ENCODE measurements at places on chromosomes 1 and 21.

GRCh38 chr1:160053548-160054365 is 16.2 kb downstream of the KCNJ10 start:
- no peak for DNase-seq

- no peak for DNase-seq
These were observed 115.1 kb downstream of the SYT14 start for GRCh38 chr1:210053126-210053525.

- DNase-seq, result no peak
These were observed 13.7 kb downstream of the CADM3 start for GRCh38 chr1:159185121-159185520.

GRCh38 chr1:34688006-34688741 is 66.7 kb upstream of the GJB5 start:
- DNase-seq, result no peak

GRCh38 chr1:29281571-29281970 is 45.2 kb downstream of the PTPRU start:
- no peak for DNase-seq

- no peak for DNase-seq
These were observed 132.2 kb downstream of the GLUL start for GRCh38 chr1:182259229-182259872.

- DNase-seq, result no peak
These were observed 29.5 kb upstream of the RUNX3 start for GRCh38 chr1:24959623-24959975.

DNA sequence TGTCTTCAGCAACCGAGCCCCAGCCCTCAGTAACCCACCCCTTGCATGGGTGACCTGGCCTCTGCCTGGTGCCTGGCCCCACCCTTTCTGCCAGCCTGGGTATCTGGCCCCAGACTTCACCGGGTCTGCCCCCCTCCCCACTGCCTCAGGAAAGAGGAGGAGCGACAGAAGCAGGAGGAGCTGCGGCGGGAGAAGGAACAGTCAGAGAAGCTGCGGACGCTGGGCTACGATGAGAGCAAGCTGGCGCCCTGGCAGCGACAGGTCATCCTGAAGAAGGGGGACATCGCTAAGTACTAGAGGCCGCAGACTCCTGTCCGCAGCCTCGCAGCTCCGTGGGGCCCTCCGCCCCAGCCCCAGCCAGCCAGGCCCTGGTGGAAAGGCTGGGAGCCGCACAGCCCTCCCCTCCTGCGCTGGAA is 6.1 kb downstream of the TNFRSF25 start:
- DNase-seq, result no peak

DNA sequence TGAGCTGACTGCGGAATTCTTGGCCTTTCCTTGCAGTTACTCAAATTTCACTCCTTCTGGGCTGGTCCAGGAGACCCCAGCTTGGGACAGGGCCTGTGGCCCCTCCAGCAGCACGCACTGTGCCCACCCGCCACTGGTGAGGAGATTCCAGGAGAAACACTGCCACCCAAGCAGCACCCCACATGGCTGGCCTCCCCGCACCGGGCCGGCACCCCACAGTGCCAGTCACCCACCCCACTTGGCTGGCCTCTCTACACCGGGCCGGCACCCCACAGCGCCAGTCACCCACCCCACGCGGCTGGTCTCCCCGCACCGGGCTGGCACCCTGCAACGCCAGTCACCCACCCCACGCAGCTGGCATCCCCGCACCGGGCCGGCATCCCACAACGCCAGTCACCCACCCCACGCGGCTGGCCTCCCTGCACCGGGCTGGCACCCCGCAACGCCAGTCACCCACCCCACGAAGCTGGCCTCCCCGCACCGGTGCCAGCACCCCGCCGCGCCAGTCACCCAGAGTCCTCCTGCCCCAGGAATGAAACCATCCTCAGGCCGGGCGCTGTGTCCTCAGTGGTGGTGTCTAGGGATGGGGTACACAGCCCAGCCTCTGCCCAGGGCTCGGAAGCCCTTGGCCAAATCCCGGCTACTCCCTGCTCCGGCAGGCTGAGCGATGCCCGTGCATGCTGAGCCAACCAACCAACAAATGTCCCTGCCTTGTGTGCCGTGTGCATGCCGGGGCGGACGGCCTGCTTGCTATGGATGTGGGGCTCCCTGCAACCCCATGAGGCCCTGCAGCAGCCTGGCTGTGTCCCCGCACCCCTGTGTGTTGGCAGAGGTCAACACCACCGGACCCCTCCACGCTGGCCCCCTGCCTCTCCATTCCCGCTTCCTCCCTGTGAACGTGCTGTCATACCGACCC is 38.6 kb upstream of the TSPEAR start:
- no peak for DNase-seq

Measured in iPS DF 6.9 (cell line).